ENCODE measurements at places on chromosomes 16 and 17.

GRCh38 chr17:1422885-1423284, 22.9 kb upstream of the YWHAE start:
- no peak for DNase-seq

GRCh38 chr17:36931697-36932382, 5.4 kb upstream of the LHX1 start:
- peak; percentile 47 for DNase-seq

- DNase-seq, result no peak
Measured at GRCh38 chr16:57748596-57748995, 13.0 kb downstream of the KATNB1 start.

DNA sequence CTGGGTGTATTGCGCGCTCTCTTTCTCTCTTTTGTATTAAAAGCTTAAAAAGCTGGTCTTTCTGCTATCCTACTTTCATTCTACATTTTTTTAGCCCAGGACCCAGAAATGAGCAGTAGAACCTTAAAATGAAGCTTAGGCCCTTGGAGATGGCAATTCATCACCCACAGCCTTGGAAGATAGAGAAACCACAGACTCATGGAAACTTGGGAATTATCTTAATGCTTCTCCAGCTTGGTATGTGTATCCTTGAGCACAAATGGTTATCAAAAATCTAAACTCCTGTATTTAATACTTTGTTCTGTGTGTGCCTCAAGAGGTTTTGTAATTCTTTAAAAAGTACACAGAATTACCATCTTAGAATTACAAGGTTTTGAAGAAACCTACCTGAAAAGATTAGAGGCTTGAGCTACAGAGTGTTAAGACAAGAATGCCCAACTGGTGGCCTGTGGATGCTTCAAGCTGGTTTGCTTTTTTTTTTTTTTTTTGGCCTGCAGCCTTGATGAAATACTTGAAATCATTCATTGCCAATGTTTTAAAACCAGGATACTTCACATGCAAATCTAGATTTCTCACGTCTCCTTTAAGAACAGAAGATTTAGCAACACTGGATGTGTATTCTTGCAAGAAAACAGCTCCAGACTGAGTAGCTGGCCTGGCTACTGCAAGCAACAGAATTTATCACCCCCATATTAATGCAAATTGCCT, 105.0 kb downstream of the XYLT1 start:
- DNase-seq, result no peak

Data from mesenteric fat pad (tissue), 1 donor.